ENCODE measurements at places on chromosomes 7 and 10.

DNA sequence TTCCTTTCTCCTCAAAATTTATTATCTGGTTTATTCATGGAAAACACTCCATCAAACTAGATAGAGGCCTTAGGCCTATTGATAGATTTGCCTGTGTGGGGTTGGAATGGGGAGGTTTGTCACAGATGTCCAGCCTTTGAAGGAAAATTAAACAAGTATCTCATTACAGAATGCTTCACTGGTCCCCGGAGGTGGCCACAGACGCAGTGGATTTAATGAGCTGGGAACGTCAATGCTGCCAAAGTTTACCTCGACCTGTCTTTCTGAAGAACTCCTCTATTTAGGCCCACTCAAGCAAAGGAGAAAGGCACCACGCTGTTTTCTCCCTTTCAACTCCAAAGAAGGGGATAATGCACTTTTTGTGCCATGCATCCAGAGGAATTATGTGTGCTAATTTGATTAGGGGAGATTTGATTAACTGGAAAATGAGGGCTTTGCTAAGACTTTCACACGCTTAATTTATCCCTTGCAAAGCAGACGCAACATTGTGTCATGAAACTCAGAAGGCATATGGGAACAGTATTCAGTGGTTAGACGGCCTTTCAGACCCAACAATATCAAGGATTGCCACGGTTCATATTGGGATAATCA is 558.8 kb upstream of the GALNT17 start:
- no peak for DNase-seq

- no peak for DNase-seq
Observed at GRCh38 chr10:104084482-104085142, 1.1 kb downstream of the COL17A1 start.

GRCh38 chr7:155663937-155664336 is 19.5 kb downstream of the RBM33 start:
- no peak for DNase-seq

DNA sequence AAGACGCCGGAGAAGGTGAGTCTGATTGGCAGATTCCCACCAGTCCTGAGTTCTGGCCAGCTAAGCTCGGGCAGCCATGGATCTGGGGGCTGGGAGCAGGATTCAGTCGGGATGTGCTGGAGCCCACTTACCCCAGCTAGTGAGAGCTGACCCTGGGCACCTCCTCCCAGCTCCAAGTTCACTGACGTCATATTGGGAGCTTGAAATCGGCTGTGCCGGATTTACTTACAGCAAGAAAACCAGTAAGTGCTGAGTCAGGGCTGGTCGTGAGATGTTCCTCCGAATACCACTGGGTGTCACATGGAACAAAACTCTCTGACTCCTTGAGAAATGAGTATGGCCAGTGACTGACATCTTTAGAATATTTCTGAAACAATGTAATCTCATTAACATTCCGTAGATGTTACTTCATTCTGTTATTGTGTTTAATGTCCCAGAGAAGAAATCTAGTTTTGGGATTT is 621.2 kb downstream of the SDK1 start:
- DNase-seq = peak; percentile 97
